Ecto neural progenitor cell (in vitro differentiated cells): ENCODE measurements at places on chromosomes 16 and 17.

DNA sequence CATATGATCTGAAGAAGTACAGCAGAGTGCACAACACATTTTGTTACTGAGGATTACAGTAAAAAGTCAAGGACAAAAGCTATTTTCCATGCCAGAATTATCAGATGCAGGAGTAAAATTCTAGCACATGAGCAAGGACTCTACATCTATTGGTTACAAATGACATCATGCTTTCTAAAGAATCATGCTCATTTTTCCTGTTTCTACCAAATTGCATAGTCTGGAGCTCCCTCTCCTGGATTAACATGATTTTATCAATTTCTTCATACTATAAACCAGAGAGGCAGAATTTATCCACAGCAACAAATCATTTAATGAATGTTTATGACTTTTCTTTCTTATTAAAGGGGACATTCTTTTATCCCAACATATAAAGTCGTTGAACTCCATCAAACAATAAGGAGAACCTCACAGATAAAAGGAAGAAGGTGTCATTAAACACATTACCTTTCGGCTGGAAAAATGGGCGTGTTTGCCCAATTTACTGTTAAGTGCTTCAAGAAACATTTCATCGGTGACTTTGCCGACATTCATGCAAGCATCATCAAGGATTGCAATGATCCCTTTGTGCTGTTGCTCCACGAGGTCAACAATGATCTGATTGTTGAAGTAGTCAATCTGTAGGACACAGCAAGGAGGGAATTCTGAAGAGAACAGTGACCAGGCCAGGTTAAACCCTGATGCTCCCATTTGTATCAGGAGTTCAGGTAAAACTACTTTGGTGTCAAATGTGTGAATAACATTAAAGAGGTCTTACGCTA, 121.7 kb downstream of the MYO1D start:
- DNase-seq: no peak

DNA sequence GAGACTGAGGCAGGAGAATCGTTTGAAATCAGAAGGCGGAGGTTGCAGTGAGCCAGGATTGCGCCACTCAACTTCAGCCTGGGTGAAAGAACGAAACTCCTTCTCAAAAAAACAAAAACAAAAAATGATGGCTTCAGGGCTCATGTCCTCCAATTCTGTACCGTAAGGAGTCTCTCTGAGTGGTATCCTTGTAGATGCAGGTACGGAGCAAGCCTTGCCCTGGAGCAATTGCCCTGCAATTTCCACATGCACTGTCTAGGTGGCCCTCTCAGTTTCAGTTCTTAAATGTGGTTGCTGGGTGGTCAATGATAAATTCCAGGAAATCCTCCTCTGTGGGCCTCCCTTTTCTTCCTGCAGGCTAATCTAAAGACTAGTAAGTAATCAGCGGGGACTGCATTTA, 10.6 kb downstream of the TMEM238L start:
- DNase-seq: no peak

DNA sequence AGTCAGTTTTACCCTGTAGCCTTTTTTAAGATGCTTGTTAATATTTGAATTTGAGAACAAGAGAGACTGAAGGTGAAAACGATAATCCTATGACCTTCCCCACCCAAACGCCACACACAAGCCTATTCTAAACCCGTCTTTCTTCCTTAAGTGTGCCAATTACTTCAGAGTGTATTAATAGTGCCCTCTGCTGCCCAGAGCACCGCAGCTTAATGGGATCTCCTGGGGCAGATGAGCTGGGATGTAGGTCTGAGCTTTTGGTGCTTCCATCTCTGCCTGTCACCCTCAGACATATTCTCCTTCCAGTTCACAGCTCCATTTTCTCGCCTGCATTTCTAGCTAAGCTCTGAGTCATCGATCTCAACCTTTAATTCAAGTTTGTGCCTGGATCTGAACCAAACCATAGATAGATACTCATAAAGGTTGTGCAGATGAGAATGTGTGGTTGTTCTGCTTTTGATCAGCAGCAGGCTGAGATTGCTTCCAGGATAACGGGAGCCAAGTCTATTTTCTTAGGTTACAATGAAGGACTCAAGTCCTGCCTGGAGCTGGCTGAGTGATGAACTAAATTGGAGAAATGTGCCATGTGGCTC, 46.4 kb upstream of the CDH13 start:
- DNase-seq: no peak

DNA sequence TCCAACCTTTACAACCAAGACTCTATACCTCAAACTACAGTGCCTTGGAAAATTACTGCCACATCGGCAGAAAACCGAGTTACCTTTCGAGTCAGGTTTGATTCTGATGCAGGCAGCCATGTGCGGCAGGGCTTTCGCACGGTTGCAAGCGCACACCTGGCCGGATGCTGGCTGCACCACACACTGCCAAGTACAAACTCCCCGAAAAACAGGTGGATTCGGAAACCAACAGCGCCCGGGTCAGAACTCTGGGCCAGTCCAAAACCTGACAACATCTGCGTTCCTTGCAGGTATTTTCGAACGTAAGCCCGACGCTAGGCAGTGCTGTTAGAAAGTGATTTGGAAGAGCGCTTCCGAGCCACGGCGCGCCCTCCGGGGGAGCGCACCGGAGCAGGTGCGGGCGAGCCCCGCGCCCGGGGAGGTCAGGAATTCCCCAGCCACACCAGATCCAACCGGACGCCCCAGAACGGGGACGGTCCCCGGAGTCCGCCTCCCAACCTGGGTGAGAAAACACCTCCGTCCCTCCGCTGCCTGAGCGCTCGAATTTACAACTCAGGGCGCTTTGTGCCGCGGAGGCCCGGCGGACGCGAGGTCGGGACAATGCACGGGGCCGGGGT, 1.2 kb downstream of the USP7 start:
- DNase-seq: no peak

DNA sequence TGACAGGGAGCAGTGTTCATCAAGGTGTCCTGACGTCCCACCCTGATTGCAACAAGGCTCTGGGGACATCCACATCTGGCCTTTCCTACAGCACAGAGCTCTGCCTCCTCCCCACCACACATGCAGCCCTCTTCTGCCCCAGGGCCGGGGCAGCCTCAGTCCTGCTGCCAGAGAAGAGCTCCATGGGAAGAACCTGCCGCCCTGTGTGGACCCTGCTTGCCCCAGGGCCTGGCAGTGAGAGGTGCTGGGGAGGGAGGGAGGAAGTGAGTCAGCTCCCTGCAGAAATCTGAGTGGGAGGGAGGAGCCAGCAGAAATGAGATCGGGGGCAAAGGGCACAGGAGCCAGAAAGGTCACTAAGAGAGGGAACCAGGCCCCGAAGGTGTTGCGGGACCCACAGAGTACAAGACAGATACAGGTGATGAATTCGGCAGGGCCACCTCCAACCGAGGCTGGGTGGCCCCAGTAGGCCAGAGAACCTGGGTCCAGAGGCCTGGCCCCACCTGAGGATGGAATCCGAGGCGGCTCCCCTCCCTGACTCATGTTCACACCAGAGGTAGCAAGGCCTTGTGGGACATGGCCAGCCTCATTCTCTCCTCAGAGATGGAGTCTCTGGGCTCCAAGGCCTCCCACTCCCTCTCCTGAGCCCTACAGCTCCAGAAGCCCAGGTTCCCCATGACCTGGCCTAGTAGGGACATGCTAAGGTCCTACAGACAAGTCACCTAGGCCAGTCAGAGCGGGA, 24.8 kb downstream of the MYO18A start:
- DNase-seq: no peak

- DNase-seq: no peak
Observed at GRCh38 chr17:39659279-39660010, 5.7 kb upstream of the TCAP start.

GRCh38 chr17:46063241-46063640, 64.2 kb downstream of the STH start:
- DNase-seq: no peak

DNA sequence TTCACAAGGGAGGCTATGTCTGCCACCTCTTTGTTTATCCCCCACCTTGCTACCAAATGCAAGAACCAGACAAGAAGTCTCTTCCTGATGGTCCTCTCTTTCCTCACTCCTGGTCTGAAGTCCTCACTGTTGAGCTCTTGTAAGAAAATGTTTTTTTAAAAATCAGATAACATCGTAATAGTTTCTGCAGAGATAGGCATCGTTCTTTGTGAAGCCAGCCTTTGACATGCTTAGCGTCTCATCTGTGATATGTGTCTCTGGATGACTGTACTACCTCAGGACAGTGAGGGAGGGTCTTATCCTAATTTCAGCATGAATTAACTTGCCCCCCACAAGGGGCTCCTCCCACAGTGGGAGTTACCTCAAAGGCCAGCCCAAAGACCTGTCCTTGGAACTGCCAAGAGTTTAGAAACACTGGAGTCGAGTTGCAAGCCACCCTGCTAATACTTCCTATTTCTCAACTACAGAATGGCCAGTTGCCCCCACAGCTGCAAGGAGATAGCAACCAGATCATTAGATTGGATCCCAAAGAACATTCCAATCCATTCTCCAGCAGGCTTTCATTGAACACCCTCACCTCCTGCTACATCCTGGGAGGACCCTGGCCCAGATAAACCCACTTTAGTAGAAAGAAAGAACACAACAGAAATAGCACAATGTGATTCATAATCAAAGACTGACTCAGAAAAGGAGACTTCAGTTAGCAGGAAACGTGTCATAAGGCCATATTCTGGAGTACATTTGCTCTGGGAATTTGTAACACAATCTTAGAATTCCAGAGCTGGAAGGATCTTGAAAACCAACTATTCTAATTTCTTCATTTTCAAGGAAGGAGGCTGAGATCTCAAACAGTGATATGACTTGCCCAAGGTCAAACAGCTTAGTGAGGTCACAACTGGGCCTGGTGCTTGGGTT, 151.0 kb downstream of the IRX3 start:
- DNase-seq: no peak

DNA sequence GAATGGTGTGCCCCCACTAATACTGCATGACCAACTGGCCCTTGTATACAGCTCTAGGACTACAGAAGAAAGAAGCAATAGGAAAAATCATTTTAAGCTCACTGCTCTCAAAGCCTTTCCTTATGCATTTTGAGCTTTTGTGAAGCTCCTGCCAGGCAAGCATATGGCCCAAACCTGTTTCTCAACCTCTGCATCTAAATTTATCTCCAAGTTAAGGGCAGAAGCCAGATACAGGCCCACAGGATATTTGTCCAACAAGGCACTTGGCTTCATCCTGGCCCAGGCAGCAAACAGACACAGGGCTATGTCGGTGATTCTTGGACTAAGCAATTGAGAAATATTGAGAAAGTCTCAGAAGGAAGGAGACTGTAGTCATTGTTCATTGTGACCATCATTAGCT, 43.9 kb downstream of the CCT6B start:
- no peak for DNase-seq

- DNase-seq: no peak
Observed at GRCh38 chr17:34163646-34164045, 91.4 kb upstream of the CCL2 start.

GRCh38 chr16:2985462-2985861, 5.2 kb upstream of the PKMYT1 start:
- no peak for DNase-seq
